Sciatic nerve (tissue), 2 donors: ENCODE measurements at places on chromosomes 1 and 21. TPM values are rescaled to one million over a fixed set of nuclear protein-coding genes. Genes with fewer than 3 reads are reported as not detected.

The SPRR5 gene
- total RNA-seq: not detected

The LRRC38 gene
- total RNA-seq: not detected

The LIN28A gene
- total RNA-seq: not detected

The HTR6 gene
- not detected for total RNA-seq

The CYP4Z1 gene
- total RNA-seq: 3.5 TPM

The C1orf146 gene
- total RNA-seq: not detected

DNA sequence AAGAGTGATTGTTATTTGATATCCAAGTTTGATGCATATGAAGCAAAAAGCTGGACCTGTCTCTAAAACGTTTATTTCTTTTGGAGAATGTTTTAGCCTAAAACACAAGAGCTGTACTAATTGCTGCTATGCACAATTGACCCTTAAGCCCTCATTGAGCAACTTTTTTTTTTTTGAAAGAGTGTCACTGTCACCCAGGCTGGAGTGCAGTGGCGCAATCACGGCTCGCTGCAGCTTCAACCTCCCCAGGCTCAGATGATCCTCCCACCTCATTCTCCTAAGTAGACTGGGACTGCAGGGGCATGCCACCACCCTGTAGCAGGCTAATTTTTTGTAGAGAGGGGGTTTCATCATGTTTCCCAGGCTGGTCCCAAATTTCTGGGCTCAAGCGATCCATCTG, 129.1 kb downstream of the PIK3R3 start:
- no peak for DNase-seq

GRCh38 chr1:24315391-24315790, 3.8 kb upstream of the GRHL3 start:
- no peak for DNase-seq

- no peak for DNase-seq
Observed at GRCh38 chr1:18928985-18929384, 26.6 kb upstream of the ALDH4A1 start.

DNA sequence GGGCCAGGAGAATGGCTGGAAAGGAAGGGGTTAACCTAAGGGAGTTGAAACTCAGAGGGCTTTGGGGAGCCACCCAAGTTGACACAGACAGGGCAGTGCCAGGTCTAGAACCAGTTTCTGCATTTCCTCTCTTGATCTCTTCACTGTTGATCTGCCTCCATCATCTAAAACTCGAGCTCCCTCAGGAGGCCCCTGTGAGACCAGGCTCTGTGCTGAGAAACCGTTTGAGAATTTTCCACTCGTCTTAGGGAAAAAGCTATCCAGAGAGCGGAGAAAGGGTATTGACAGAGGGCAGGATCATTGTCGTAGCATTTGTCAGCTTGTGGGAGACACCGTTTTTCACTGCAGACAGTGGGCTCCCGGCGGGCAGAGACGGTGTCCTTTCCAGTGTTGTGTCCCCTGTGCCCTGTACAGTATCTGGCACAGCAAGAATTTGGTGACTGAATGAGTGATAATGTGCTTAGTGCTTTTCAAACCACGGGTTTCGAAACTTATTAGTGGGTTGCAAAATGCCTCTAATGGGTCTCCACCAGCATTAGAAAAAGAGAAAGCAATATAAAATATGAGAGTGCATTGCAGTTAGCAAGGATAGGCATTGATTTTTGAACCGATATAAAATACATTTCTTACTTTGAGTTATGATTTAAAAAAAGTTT, 31.1 kb downstream of the PROK1 start:
- DNase-seq: no peak

GRCh38 chr1:109834951-109835350, 71.2 kb upstream of the EPS8L3 start:
- DNase-seq: no peak

DNA sequence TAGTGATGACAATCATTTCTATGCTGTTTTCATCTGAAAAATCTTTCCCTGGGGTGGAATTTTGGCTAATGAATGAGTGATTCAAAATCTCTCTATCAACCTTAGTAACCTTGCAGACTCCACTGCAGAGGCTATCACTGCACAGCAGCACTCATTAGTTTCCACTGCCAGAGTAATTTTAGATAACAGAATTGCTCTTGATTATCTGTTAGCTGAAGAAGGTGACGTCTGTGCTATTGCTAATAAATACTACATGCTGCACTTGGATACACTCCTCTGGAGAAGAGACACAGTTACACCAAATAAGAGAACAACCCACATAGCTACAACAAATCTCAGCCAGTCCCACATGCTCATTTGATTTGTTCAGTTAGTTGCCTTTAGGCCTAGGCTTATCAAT, 1348.4 kb downstream of the NCAM2 start:
- no peak for DNase-seq

DNA sequence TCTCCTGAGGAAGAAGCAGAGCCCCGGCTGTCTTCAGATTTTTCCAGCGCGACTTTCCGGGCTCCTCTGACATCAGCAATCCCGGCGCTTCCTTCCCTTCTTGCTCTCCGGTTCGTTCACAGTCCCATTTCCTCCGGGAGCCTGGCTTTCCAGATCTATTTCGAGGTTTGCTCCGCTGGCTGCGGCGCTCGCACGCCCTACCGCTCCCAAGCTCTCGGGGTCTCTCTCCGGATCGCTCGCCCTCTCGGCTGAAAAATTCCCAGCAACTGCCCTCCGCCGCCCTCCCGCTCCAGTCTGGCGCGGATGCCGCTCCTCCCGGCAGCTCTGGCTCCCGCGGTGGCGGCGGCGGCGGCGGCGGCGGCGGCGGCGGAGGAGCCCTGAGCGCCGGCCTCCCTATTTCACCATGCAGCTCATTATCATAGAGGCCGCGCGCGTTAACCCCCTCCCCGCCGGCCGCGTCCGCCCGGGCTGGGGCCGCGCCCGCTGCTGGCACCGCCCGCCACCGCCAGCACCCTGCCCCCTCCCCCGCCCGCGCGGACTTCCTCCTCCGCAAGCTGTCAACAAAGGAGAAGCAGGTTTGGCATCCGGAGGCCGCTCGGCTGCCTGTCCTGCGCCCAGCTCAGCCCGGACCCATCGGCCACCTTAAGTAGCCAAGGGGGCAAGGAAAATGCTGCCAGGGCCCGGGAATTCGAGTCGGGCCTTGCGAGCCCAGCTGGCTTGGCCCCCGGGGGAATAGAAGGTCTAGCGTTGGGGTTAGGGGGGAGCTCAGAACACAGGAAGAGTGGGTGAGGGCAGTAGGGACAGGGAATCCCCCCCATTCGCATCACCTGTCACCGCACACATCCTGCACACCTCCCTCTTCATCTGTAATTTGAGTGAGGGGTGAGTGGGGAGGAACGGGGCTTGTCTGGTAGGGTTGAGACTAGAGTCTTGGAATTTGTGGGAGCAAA, at the start of gene PLXNA2:
TSS of gene PLXNA2 (minus strand) at position 418 of the 950 bp plus-strand sequence. CDS start 26,462 bp downstream, outside the sequence.
- peak; percentile 85 for DNase-seq

DNA sequence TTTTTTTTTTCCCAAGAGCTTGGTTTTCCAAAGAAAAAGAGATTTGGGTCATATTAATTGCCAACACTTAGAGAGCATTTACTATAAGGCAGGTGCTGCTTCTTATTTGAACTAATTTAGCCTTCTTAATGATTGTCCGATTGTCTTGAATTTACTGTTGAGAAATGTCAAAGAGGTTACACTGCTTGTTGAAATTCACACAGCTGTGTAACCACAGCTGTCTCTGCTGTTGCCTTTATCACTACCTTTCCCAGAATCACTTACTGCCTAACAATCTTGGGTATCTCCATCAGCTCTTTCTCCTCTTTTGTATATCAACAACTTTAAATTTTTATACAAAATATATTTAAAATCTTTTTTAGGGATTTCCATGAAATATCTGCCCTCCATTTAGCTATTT, 115.6 kb downstream of the UCHL5 start:
- DNase-seq: no peak

- DNase-seq: no peak
Observed at GRCh38 chr1:94471271-94471670, 53.1 kb downstream of the ABCD3 start.
